Ascending aorta (tissue), 2 donors: ENCODE measurements at places on chromosomes 1 and 21. TPM values are rescaled to one million over a fixed set of nuclear protein-coding genes. Genes with fewer than 3 reads are reported as not detected.

DNA sequence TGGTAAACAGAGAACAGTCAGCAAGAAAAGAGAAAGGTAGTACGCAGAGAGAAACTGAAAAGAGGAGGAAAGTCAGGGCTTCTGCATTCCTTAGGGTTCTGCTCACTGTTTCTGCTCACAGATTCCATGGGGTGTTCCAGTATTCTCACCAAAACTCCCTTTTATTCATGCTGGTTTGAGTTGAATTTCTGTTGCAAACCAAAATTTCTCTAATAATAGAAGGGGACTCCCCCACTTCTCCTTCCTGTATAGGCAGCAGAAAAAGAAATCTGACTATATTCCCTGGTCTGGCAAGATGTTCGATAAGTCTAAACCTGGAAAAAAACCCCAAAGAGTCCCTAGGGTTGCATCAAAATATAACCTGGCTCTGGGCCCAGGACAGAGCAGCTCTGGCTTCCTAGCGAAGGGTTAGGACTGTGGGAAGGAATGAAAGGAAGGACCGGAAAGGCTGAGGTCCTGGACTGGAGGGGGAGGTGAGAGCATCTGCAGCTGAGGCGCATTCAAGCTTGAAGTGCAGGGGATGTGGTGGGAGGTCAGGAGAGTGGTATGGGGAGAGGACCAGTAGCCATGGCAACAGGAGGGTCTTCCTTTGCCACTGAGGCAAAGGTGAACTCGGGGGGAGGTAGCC, 18.8 kb upstream of the RGS16 start:
- no peak for DNase-seq

DNA sequence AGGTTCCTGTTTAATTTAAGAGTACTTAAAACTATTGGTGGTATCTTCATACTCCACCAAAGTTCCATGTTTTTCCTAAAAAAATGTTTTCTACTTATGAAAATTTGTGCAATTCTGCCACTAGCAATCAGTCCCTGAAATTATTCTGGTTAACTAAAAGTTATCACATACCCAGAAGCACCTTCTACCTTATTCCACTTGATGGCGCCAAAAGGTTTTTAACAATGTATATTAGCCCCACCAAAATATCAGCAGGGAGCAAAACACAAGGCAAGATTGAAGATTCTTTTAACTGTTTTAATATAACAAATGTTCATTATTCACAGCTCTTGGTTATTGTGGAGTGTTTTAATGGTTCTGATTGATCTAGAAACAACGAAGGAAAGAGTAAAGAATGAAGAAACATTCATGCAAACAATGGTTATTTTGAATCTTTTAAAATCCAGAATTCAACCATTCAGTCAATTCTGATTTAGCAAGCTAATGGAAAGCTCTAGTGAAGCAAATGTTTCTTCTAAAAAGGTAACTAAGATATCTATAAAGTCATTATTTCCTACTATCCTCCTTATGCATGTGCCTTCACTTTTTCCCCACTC, 67.2 kb downstream of the TTLL7 start:
- no peak for DNase-seq

Gene BGLAP
- total RNA-seq, result 19.1 TPM

- DNase-seq, result no peak
These were observed 13.8 kb upstream of the SPRR5 start for GRCh38 chr1:152933196-152933595.

Gene AUNIP
- not detected for total RNA-seq

DNA sequence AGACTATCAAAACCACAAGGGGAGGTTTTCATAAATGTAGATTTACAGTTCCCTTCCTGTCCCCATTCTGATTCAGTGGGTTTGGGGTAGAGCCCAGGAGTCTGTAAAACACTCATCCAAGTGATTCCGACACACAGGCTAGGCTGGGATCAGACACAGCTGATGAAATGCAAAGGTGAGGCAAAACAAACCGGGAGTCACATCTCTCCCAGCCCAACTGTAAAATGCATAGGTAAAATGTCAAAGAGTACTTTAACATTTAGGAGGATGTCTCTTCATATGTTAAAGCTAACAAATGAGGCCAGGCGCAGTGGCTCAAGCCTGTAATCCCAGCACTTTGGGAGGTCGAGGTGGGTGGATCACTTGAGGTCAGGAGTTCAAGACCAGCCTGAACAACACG, 45.0 kb downstream of the ZNF281 start:
- DNase-seq, result no peak

GRCh38 chr1:221272940-221273339, 393.7 kb downstream of the HLX start:
- no peak for DNase-seq

Gene DMRTA2
- not detected for total RNA-seq

GRCh38 chr1:28036431-28036830, 52.0 kb downstream of the EYA3 start:
- no peak for DNase-seq

GRCh38 chr21:35026153-35026500, 23.0 kb downstream of the RUNX1 start:
- DNase-seq, result no peak

DNA sequence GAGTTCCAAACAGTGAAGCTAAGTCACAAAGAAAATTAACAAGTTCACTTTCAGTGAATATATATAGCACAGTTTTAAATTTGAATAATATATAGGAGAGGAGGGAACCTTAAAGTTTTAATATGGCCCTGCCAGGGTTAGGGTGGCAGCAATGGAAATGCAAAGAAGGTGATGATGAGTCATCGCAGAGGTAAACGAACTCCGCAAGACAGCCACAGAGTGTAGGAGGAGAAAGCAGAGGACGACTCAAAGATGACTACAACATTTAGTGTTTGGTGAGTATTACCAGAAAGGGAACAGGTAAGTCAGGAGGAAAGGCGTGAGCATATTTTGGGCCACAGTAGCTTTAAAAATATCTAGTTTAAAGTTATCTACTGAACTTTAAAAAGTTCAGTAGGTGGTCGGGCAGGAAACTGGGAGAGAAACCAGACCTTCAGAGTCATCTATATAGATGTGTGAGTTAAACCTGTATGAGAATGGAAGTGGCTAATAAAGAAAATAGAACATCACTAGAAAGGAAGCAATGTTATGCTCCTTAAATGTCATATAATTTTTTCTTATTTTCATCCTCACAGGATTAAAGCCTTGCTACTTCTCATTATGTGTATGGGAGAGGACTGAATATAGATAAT, 75.7 kb downstream of the UCHL5 start:
- no peak for DNase-seq

Gene RHEX
- 0.53 TPM for total RNA-seq

GRCh38 chr1:55420929-55421716, 206.0 kb upstream of the USP24 start:
- DNase-seq, result no peak

Gene OR2AK2
- not detected for total RNA-seq
